Hematopoietic multipotent progenitor cell treated with erythropoietin and hydrocortisone succinate and interleukin-3 and kit ligand, for 4 days (in vitro differentiated cells): ENCODE measurements at places on chromosomes 2 and 18.

DNA sequence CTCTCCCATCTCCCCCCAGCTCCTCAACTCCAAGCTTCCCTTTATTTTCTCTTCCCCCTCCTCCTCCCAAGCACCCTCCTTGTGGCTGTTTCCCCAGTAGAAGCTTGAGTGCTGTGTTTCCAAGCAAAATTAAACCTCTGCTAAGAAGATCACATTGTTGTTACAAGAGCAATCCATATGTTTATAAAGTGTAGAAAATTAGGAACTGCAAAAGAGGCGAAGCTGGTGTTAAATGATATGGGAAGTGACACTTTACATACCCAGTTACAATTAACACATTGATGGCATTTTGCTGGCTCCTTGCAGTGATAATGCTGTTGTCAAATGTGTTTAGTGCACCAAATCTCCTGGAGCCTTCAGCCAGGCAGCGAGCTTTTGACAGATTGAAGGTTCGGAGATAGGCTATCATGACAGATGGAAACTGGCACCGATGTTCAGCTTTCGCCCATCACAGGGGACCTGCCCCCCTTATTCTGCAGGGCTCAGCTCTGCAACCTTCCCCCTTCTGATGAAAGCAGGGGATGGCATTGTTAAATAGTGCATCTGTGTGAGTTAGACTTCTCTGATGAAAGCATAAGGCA lies 259.8 kb upstream of the ATP5MC3 start:
- DNase-seq = no peak

GRCh38 chr2:74333175-74333574 lies 10.0 kb downstream of the SLC4A5 start:
- DNase-seq = peak; percentile 66

DNA sequence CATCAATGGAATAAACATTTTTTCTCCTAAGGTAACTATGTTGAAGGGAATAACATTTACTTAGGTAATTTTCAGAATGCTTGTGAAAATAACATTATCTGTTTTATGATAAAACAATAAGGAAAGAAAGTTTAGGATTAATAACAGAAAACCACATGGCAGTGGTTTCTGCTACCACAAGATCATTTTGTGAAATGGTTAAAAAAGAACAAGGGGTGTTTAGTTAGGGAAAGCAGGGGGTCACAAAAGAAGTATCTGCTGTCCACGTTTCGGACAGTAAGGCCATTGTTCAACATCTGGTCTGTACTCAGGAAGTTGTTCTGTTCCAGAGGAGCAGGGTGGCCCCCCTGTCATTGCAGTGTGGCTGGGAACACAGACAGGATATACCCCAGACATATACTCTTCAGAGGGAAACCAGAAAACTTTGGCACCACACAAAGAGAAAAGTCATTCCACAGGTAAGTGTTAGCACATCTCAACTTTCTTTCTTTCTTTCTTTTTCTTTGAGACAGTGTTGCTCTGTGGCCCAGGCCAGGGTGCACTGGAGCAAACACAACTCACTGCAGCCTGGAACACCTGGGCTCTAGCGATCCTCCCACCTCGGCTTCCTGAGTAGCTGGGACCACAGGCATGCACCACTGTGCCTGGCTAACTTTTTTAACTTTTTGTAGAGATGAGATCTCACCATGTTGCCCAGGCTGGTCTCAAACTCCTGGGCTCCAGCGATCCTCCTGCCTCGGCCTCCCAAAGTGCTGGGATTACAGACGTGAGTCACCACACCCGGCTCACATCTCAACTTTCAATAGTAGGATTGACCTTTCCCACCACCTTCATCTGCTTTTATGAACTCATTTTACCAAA lies 14.8 kb upstream of the ARL5A start:
- no peak for DNase-seq

GRCh38 chr2:8126783-8127182 lies 555.1 kb upstream of the ID2 start:
- no peak for DNase-seq

- DNase-seq = no peak
Measured at GRCh38 chr18:39448942-39449341, 1883.3 kb upstream of the CELF4 start.

- DNase-seq = no peak
Measured at GRCh38 chr18:74062037-74062436, 85.6 kb downstream of the FBXO15 start.

- no peak for DNase-seq
Measured at GRCh38 chr2:191245869-191246531, 796 bp downstream of the MYO1B start.

- no peak for DNase-seq
Measured at GRCh38 chr2:207317378-207317984, 151.7 kb upstream of the KLF7 start.

- no peak for DNase-seq
Measured at GRCh38 chr2:177529166-177529565, 136.6 kb downstream of the AGPS start.

DNA sequence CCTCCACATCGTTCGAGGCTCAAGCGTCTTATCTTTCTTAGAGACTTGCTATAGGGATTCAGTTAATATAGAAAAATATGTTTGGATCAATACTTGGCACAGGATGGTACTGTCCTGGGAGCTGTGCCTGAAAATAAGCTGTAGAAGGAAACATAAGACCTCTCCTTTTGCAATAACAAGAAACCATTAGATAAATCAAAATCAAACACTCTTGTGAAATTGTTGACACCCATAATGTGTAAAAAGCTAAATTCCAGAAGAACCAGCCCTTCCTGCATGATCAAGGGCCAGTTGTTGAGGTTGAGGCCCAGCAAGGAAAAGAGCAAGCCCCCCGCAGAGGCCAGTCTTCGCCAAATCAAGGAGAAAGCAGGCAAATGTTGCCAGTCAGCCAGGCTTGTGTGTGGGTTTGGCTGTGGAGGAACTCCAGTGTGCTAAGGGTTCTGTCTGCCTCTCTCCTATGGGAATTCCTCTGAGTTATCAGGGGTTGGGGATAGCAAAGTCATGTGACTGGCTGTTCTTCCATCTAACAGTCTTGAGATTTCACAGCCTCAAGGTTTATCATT lies 185.7 kb downstream of the ACKR3 start:
- DNase-seq = no peak

- DNase-seq = no peak
Measured at GRCh38 chr2:112073875-112074274, 18.8 kb downstream of the TMEM87B start.

GRCh38 chr2:1132328-1132969 lies 181.8 kb downstream of the SNTG2 start:
- no peak for DNase-seq

GRCh38 chr2:101718479-101718878 lies 21.0 kb downstream of the MAP4K4 start:
- DNase-seq = no peak

DNA sequence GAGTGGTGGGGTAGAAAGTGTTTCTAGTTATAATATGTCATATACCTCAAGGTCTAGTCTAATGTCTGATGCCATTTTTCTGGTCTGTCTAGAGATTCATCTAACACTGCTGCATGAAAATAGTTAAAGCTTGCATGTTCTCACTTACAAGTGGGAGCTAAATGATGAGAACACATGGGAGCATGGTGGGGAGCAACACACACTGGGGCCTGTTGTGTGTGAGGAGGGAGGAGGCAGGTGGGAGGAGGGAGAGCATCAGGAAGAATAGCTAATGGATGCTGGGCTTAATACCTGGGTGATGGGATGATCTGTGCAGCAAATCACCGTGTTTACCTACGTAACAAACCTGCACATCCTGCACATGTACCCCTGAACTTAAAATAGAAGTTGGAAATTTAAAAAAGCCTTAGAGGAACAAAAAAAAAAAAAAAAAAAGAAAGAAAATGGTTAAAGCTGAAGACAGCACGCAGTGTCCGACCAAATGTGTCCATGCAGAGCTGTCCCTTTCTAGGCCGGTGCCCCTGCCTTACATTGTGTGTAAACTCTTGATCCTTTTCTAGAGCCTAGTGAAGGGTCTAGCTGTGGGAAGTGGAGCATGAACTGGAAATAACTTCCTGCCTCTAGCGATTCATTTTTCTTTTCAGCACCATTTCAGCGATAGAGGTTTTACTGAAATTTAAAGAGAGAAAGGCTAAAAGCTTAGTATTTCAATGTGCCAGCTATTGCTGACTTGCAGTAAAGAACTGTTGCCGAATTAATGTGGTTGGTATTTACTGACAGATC lies 94.0 kb downstream of the FMNL2 start:
- no peak for DNase-seq

- DNase-seq = peak; percentile 87
Measured at GRCh38 chr2:191064590-191064989, 50.6 kb upstream of the STAT1 start.

- no peak for DNase-seq
Measured at GRCh38 chr2:20625491-20626391, 25.2 kb downstream of the HS1BP3 start.

DNA sequence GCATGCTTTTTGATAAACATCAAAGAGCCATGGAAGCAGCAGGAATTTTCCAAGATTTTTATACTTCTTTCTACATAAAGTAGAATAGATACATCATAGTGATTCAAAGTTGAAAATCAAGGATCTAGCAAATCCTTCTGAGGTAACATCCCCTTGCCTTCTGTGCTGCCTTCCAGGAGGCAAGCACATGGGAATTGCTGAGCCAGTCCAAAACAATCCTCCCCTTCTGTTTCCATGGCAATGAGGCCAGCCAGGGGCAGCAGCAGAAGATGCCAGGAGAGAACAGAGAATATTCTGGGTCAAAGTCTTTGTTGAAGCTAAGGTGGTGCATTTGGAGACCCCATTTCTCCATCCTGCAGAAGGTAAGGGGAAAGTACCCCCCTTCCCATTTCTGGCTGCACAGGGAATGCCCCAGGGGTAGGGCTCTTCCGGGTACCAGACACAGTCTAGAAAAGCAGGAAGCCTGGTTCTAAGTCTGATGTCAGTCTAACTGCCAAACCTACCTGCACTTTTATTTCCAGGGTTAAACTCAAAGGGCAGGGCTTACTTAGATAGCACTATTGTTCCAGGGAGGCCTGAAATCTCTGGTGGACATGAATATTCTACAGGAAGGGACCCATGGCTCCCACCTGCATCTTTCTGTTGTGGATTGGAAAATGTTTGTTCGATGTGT lies 22.1 kb downstream of the CENPA start:
- no peak for DNase-seq

- DNase-seq = no peak
Measured at GRCh38 chr2:205850132-205850531, 167.8 kb downstream of the NRP2 start.

GRCh38 chr2:45268631-45269030 lies 259.4 kb upstream of the SIX2 start:
- no peak for DNase-seq

DNA sequence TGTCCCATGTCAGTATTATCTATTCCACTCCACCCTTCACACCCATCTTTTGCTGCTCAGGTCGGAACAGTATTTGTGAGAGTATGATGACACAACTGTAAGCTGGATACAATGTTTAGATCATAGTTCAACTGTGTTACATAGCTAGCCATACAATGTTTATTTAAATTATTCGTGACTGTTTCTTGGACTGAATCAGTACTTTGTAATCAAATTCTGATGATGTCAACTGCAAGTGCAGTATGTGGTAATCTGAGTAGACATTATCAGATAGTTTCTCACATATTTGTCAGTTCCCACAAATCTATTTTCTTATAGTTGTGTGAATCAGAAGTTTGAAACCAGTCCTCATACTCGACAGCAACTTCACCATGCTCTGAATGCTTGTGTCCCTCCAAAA lies 177.6 kb downstream of the ZNF407 start:
- DNase-seq = no peak

GRCh38 chr18:66393463-66393862 lies 210.4 kb downstream of the CDH19 start:
- DNase-seq = no peak

GRCh38 chr18:36559149-36559857 lies 261.8 kb downstream of the FHOD3 start:
- no peak for DNase-seq

GRCh38 chr2:193240752-193241151 lies 1046.0 kb upstream of the TMEFF2 start:
- peak; percentile 40 for DNase-seq

- no peak for DNase-seq
Measured at GRCh38 chr18:35786365-35787042, 186.0 kb upstream of the RMP24 start.

DNA sequence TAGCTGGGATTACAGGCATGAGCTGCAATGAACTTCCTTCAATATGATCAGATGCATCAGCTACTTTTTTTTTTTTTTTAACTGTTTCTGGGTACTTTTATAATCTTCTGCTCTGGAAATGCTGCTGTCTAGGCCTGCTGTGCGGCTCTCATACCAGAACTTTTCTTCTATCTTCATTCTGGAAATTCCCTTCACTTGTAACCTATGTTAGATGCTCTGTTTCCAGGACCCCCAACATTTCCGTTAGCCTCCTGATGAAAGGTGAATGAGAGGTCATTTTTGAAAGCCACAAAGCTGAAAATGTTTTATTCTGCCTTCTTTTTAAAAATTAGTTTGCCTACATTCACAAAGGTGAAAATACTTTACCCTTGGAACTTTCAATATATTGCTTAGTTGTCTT lies 8.6 kb downstream of the AGFG1 start:
- DNase-seq = no peak

- no peak for DNase-seq
Measured at GRCh38 chr2:197057959-197058358, 131.5 kb upstream of the PGAP1 start.

GRCh38 chr2:3349211-3349693 lies 28.4 kb downstream of the EIPR1 start:
- DNase-seq = no peak

- DNase-seq = no peak
Measured at GRCh38 chr2:184780944-184781343, 182.6 kb downstream of the ZNF804A start.

- DNase-seq = no peak
Measured at GRCh38 chr2:181022652-181023051, 42.2 kb downstream of the UBE2E3 start.

GRCh38 chr2:109615637-109616144 lies 1.5 kb downstream of the SOWAHC start:
- DNase-seq = no peak

DNA sequence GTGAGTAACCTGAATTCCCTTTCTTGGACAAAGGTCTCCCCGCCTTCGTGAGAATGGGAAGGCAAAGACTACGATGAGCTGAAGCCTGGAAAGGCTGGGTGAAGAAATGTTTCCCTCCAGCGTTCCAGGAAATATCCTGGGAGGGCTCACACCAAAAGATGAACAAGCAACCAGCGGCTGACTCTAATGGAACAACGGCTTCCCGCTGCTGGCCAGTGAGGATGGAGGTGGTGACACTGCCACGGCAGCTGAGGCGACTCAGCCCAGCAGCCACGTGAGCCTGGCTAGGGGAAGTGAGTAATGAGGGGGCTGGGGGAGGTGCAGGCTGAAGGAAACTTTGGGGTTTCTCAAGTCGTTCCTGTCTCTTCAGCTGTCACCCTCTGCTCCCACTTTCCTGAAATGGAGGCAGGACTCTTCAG lies 105.0 kb upstream of the SMAD7 start:
- peak; percentile 84 for DNase-seq

GRCh38 chr18:59481436-59481835 lies 122.4 kb upstream of the LMAN1 start:
- DNase-seq = no peak
